ENCODE measurements at places on chromosomes 11 and 22.
A peak's percentile ranks its signal among the peaks of the same experiment; 100 is the strongest.

DNA sequence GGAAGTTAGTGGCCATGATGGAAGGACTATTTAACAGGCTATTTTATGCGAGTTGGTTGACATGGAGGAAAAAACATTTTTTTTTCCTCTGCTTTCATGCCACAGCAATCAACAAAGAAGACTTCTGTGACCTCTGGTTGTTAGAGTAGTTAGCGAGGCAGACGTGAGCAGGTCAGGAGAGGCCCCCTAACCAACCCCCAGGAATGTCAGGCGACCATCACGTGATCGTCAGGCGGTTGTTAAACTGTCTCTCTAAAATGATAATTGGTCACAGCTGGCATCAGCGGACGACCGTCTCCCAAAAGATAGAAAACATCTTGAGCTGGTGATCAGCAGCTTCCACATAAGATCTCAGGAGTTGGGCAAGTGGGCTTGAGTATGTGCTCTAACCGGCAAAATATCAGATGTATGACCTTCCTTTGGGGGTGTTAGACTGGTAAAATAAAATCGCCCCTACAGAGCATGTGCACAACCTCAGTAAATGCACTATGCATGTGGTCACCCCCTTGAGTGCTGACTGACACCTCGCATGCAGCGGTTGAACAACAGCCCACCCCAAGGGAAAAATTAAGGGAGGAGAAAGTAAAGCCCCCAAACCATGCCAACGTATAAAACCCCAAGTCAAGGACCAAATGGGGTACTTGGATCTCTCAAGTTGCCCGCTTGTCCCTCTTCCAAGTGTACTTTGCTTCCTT, 20.9 kb upstream of the NARS2 start:
- DNase-seq, result no peak

DNA sequence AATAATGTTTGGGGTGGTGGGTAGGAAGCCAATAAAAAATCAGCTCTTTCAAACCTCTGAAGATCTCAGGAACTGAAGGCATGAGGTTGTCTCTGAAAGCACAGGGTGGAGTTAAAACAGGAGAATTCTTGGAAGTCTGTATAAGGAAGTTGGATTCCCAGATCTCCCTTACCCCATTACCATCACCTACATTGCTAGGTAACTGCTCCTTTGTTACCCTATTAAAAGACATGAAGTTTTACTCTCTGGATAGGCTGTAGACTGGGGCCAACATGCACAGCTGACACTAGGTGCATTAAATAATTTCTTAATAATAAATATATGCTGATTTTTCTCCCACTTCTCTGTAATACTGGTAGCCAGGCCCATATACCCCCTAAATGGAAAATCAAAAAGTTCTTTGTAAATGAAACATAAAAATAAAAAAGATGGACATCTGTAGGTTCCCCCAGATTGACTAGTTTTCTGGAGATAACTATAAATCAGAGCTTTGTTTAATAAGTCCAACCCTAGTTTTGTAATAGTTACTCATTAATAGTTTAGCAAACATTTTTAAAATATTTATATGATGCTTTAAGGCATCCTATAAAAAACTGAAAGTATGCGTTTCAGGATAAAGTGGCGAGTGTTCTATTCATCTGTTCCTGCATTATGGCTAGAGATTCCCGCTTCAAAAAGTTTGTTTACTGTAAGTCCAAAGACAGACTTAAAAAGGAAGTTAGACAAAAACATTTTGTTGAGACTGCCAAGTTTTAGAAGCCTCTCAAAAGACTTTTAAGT, 63.8 kb downstream of the KIF18A start:
- no peak for DNase-seq

GRCh38 chr11:1109918-1110705, 35.4 kb downstream of the MUC2 start:
- DNase-seq, result no peak

DNA sequence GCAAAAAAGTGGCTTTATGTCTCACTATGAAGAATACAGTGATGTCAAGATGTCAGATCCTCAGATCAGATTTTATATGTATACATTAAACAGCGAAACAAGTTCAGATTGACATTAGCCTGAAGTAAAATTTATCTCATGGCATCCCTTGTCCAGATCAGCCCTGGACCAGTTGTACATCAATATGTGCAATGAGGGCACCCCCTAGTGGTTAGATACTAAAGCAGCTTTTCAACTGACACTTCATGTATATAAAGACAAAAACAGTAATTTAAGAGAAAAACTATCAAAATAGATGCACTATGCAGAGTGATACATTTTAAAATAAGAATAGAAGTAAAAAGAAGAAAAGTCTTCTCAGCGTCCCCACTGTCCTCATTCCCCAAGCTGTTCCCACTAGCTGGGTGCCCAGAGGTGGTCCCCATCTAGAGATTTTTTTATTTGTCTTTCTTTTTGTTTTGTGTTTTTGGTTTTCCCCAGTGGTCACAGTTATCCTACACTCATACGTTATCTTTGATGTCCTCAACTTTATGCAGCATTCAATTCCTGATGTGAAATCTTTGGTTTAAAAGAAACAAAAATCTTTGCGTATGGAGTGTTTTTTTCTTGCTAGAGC, 2193.4 kb upstream of the RAG2 start:
- DNase-seq, result peak; percentile 15

DNA sequence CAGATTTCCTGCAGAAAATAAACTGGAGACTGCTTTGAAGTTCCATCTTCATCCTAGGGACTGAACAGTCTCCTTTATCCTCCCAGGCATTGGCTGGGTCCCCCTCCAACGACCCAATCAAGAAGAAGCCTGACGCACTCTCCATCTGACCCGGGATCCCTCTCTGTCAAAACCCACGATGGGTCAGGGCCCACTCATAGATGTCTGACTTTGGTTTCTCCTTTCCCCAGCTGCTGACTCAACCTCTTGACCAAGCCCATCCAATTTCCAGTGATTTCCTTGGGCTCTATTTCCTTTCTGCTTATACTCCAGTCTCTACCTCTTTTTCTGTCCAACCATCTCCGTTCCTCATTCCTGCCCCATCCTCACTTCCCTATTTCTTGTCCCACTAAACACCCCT, 189.7 kb downstream of the MIAT start:
- DNase-seq, result no peak

DNA sequence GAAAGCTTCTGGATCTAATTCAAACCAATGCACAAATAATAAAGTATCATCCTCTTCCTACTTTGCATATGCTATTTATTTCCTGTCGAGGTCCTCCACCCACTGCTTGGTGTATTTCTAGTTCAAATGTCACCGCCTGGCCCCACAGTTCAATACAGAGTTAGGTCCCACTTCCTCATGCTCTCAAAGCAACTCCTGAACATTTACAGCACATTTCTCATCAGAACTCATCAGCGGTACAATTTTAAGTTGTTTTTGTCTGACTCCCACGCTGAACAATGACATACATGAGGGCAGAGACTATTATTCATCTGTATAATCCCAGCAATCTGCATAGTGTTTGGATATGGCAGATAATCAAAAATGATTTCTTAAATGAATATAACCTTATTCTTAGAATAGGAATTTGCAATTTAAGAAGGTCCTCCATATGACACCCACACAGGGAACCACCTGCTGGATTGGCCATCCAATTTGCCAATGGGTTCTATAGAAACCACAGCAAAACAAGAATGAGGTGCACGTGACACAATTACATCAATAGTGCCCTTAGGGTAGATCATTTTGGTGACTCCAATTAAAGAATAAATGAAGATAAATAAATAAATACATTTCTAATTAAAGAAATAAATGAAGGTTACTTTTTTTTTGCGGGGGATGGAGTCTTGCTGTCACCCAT, 54.2 kb downstream of the SLC25A17 start:
- DNase-seq, result no peak

DNA sequence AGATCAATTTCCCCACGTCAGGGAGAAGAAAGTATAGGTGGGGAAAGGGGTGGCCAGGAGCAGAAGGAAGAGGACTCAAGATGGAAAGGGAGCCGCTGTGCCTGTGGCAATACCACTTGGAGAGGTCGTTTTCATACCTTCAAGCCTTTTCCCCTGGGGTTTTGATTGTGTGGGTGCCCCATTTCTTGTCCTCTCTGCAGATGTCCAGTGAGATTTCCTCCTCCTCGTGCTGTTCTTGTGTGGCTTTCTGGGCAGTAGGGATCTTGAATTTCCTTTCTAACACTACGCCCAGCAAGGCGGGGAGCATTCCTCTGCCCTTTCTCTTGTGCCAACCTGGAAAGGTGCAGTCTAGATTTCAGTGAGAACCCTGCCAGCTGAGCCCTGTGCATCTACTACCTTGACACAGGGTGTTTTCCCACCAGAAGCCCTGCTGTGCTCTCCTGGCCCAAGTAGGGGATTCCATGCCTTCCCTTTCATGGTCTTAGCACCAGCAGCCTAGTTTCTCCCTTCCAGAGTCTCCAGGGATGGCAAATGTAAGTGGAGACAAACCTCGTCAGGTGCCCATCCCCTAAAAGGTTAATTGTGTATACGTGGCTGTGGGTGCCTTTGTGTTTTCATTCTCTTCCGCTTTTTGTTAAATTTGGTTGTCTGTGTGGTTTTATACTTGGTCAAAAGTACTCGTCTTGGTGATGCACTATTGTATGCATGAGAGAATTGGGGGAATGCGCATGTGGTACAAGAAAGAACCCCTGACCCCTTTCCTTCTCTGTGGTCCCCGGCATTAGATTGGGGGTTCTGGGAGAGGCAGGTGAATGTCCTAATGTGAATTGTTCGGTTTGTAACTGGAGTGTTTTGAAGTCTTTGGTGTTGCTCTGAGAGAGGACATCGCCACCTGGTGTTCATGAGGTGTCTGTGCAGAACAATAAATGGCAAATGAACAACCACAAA, 71.4 kb upstream of the MPEG1 start:
- peak; percentile 9 for DNase-seq

- no peak for DNase-seq
These were observed 3.2 kb upstream of the CACNA1I start for GRCh38 chr22:39567135-39567946.

DNA sequence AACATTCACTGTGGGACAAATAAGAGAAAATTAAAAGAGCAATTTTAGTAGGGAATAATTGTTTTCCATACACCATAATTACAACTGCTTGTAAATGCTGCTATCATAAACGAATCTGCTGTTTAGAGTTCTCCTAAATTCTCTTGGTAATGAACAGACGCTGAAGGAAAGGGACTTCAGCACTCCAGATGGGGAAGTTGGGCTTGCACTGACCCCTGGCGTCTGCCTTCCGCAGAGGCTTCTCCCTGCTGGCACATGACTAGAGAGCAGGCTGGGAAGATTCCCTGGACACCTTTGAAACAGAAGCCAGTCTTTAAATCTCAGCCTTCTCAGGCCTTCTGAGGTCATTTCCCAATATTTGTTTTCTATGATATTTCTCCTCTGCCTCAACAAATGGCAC, 84.1 kb downstream of the NXPE2 start:
- no peak for DNase-seq

- no peak for DNase-seq
These were observed 280.7 kb upstream of the PLET1 start for GRCh38 chr11:112541140-112542046.

DNA sequence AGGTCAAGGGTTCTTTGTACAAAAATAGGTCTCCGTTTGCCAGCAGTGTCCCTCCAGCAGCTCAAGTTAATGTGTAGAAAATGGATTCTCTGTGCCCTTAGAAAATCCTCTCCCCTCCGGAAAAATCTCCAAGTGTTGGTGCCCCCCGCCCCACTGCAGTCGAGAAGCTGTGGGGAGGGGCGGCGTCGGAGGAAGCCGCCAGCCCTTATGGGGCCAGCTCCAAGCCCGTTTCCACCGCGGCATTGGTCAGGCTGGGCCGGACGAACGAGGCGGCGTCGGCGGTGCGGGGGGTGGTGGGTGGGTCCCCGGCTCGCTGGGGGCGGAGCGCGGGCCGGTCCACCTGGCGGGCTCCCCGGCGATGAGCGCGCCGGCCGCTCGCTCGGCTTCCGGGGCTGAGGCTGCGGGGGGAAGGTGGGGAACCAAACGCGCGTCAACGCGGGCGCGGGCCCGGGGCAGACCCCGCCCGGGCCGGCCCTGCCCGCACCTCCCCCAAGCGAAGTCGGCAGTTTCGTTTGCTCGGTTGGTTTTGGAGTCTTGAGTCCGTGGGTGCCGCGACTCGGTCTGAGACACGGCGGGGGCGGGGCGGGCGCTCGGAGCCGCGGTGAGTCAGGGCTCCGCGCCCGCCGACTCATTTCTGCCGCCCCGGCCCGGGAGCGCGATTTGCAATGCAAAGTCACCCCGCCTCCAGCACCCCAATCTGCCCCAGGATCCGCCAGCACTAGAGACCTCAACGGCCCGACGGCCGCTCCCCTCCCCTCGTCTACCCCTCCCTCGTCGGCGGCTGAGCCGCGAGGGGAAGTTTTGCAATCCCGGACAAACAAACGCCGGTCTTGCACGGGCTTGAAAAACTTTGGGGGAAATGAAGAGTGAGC, 1.4 kb downstream of the ASCL2 start:
- no peak for DNase-seq

- no peak for DNase-seq
These were observed 61.8 kb downstream of the PIK3C2A start for GRCh38 chr11:17145972-17146371.

GRCh38 chr11:56783448-56784041, 35.0 kb upstream of the OR9G4 start:
- DNase-seq, result peak; percentile 9

DNA sequence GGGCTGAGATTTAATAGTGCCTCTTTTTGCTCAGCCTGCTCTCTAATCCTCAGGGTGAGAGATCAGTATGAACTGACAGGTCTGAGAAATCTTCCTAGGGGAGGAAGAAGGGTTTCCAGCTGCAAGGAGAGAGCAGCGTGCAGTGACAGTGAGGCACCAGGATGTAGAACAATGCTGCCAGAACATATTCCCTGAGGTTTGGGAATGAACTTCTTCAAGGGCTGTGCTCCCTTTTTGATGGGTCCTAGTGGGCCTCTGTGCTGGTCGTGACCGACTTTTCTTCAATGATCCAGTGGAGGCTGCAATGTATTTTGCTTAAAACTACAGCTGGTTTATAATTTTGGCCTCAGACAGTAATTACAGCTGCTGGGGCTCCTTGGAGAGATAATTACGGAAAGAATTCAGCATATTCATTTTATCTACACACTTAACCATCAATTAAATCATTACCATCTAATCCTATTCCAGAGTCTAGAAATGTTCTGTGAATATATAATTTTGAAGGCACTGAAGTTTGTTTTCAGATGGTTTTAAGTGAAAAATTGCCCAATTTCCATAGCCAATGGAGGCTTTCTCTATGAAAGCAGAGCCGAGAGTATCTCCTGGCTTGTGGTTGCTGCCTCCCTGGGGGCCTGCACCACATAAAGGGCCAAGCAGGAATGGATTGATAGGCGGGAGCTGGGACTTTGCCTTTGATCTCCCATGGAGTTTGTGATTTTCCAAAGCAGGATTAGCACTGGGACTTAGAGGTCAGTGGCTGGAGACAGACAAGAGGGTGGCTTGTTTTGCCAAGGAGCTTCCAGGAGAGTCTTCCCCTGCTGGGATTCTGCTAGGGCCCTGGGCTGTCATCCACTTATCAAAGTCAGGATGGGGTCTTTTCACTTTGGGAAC, 41.0 kb upstream of the OLFML1 start:
- DNase-seq, result no peak

GRCh38 chr11:124470561-124471227, 25.2 kb upstream of the OR8B8 start:
- DNase-seq, result no peak

- DNase-seq, result no peak
These were observed 12.8 kb upstream of the MRGPRD start for GRCh38 chr11:68993546-68993945.

GRCh38 chr11:91840640-91841240, 383.9 kb upstream of the FAT3 start:
- no peak for DNase-seq

- no peak for DNase-seq
These were observed 25.0 kb upstream of the IGSF22 start for GRCh38 chr11:18750944-18751343.

Data from iPS DF 19.7 (cell line).